ENCODE measurements at places on chromosomes 4 and X.

- DNase-seq = no peak
Measured at GRCh38 chrX:48002319-48002718, 1.5 kb downstream of the ZNF182 start.

DNA sequence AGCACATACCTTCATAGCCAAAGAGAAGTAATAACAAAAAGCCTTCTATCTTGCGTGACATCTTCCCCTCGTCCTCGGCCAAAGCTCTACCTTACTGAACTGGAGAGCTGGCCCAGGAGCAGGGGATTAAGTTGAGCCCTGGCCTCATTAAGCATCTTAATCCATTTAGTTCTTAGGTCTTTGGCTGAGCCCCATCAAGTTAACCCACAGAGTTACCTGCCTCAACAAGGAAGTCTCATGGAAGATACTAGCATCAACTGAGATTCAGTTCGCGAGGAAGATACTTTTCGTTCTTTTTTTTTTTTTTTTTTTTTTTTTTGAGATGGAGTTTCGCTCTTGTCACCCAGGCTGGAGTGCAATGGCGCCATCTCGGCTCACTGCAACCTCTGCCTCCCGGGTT is at the start of gene RS1:
Gene RS1, minus strand, starts transcription at position 101 of the 400 bp plus-strand sequence. Its CDS starts 40 bp downstream, at position 61.
- DNase-seq = no peak

- no peak for DNase-seq
Measured at GRCh38 chrX:7264399-7264798, 116.4 kb upstream of the PUDP start.

GRCh38 chr4:16293210-16293838 is 67.1 kb upstream of the TAPT1 start:
- DNase-seq = no peak

DNA sequence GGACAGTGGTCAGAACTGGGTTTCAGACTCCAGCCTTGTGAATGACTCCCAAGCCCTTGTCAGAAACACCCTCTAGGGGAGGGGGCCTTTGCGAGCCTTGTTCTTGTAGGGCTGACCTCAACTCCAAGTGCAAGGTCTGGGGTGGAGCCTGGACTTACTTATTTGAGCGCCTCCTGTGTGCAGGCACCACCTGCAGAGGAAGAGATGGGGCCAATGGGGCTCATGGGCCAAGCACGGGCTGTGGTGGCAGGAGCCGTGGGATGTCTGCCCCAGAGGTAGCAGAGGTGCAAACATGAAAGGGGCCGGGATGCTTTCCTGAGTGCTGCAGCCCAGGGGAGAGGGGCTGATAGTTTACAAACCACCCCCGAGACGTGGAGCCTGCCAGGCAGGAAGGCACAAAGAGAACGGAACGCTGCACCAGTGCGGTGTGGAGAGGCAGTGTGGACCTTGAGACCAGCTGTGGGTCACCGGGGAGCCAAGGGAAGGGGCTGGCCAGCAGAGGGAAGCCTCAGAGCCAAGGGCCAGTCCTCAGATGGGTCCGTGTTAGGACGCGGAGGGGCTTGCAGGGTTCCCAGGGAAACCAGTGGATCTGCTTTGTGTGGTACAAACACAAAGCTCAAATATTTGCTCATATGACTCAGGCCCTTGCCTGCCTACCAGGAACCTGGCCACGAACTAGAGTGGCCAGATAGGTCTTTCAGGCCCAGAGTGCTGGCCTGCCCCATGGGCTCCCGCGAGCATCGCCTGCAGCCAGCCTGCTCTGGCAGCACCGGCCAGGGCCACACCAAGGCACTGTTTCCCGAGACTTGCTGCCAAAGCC is 8.7 kb upstream of the TADA2B start:
- no peak for DNase-seq

DNA sequence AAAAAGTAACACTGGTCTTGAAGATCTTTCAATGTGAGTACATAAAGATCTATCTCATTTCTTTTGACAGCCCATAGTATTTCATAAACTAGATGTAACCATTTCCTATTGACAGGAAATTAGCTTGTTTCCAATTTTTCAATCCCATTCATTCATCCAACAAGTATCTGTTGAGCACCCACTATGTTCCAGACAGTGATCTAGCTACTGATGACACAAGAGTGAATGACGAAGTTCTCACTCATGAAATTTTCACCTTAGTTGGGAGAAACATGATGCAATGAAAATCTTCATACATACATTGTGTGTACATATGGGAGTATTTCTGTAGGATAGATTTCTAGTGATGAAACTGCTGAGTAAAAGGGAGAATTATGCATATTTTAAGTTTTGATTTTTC is 1.7 kb downstream of the CD38 start:
- no peak for DNase-seq

DNA sequence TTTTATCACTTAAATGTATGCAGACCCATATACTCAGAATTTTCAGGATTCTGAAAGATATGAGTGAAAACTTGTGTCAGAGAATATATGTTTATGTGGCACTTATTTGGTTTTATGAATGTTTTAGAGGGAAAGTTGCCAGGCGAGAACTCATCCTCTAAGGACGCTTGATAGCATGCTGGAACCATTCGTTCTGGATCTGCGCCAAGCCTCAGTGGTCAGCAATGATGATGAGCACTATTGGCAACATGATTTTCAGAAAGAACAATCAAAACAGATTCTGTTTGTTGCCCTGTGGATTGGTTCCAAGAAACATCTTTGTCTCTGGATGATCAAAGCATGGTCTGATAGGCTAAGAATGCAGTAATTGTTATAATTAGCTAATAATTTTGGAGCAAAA is 32.1 kb upstream of the RAPGEF2 start:
- DNase-seq = no peak

DNA sequence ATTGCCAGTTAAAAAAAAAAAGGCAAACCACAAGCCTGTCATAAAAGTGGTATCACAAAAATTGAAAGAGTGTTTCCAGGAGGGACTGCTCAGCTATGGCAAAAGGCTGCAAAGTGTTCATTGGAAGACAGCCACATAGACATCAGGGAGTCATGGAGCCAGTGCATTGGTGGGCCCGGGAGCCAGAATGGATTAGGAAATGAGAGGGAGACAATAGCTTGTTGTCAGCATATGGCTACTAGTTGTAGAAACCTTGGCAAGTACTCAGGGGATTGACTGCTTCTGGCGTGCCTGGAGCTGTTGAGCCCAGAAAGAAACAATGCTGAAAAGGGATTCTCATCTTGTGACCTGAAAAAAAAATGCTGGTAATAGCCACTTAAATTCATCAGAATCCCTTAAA is 5.0 kb downstream of the GAR1 start:
- no peak for DNase-seq

DNA sequence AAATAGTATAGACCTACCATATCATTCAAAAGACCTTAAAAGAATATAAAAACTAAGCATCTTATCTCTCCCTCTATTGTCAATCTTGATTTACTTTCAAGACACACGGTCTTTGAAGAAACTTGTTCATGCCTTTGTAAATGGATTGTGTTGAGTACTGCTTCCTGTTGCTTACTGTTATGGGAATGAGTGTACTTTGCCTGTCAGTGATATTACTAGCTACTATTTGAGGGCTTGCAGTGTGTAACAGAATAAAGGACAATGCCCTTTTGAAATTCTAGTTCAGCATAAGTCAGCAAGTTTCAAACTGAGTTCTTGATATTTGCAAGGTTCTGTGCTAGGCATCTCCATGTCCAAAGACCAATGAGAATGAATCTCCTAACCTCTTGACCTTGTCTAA is 36.0 kb downstream of the CDKL5 start:
- no peak for DNase-seq

GRCh38 chr4:82429728-82430192 is 502 bp downstream of the HNRNPDL start:
- no peak for DNase-seq

DNA sequence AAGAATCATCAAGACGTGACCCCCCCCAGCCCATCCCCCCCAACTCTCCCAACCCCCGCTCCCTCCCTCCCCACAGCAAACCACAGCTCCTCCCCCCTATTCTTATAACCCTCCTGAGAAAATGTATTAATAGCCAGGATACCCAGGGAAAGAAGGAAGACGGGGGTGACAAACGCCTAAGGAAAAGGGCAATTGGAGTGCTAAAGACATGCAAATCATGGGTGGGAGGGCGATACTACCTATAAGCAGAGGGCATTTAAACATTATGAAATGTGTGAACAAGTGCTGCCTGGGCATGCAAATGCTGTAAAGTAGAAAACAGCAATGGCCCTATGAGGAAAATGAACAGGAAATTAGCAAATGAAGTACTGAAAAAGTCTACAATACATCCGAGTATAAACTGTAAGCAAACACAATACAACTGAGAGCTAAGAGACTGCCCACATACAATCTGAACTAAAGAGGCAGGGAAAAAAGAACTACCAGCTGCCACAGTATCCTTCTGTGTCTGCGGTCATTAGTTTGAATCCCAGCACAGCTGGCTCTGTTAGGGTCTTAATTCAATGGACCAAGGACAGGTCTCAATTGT is 2.4 kb downstream of the CXXC4 start:
- no peak for DNase-seq

DNA sequence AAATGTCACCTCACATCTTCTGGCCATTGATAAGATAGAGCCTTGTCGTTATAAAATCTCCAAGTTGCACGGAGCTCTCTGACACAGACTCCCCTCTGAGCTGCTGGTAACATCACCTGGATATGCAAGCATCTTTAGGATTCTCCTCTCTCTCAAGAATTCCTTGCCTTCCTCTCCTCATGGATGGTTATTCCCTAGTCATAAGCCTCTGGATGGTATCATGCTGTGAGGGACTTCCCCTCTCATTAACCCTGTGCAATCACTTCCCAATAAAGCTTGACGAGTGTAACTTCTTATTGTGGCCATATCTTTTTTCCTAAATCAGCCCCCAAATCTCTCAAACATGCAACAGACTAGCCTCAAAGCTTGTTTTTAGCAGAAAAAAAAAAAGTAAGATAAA is 1057.0 kb upstream of the SLIT2 start:
- DNase-seq = no peak

DNA sequence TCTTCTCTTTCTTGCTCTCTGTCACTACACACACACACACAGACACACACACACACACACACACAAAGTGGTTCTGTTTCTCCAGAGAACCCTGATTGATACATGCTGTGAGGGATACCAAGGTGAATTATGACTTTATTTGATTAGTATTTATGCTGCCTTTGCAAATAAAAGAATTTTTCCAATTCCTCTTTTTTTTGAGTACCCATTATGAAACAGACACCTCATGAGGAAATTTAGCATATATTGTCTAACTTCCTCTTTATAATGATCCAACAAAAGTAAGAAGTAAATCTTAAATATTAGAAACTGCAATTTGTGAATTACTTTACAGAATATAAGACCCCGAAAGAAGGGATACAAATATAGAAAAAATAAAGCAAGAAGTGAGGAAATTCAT is 14.3 kb upstream of the RAB28 start:
- DNase-seq = no peak

GRCh38 chr4:76562161-76562560 is 127.1 kb downstream of the SHROOM3 start:
- no peak for DNase-seq

DNA sequence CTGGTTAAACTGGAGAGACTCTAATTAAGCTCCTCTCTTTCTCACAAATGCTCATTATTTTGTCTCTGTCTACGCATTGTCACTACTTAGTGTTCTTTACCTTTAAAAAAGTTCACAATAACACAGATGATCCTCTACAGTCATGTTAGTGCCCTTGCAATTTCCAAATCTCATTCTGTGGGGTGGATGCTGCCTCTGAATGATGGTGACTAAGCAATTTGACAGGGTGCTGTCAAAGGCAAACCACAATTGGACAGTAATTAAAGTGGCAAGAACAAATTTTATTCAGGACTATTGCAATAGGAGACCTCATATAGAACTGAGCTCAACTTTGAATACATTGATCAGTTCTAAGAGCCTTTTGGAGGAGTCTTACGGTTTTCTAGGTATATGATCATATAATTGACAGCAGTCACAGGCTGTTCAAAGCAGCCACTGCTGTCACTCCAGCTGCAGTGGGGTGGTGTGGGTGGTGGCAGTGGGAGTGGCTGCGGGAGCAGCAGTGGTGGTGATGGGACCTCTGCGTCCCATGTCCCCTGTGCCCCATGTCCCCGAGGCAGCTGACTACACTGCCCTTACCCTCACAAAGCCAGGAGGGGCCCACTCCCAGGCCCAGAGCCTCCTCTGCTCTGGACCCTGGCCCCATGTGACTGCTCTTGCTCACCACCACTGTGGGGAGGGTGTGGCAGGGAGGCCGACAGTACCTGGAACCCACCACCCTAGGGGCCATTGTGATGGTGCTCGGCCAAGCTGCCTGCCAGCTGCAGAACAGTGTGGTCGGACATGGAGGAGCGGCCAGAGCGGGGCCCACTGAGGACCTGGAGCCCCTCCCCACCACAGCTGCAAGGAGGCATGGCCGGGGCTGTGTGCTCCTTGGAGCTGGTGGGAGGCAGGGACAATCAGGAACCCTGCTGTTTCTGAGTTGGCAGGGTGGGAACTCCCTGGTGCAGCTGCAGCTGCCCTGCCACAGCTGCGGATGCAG is 30.4 kb upstream of the PAGE1 start:
- DNase-seq = no peak

- no peak for DNase-seq
Measured at GRCh38 chrX:41556958-41557357, 109.8 kb downstream of the NYX start.

GRCh38 chr4:139761461-139761860 is 95.8 kb downstream of the MGST2 start:
- no peak for DNase-seq

- no peak for DNase-seq
Measured at GRCh38 chr4:106793933-106794332, 242.2 kb downstream of the DKK2 start.

- no peak for DNase-seq
Measured at GRCh38 chr4:185998791-185999190, 70.2 kb upstream of the TLR3 start.

DNA sequence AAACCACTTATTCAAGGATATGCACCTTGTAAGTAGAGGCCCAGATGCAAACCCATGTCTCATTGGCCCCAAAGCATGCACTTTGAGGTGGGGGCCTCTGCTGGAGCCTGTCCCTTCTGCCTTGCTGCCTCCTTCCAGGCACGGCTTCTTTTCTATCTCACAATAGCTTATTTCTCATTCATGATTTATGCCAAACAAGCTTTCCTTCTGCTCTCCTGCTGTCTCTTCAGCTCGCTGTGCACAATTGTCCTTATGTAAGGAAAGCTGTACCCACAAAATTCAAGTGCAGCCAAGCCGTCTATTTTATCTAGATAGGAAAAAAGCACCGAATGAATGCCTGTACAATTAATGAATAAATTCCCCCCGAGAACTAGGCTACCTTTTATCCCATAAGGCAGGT is 124.8 kb upstream of the PACRGL start:
- DNase-seq = no peak

- no peak for DNase-seq
Measured at GRCh38 chrX:12234534-12235329, 96.5 kb downstream of the FRMPD4 start.

DNA sequence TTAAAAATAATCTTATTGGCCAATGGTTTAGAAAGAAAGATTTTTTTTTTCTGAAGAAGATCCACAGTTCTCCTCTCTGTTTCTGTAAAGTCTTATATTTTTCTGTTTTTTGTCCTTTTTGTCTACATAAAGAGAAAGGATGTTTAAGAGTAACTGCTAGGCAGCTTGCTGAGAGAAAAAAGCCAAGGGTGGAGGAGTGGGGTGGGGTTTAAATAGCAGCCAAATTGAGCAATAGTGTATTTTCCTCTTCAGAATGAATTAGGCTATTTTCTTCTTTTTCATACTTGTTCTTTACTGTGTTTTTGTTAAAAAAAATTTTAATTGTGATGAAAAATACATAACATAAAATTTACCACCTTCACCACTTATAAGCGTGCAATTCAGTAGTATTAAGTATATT is 224.6 kb downstream of the SOWAHB start:
- no peak for DNase-seq

Data from activated T-cell treated with anti-CD3 and anti-CD28 coated beads, Interleukin-2, amount 50 U/mL, for 1 hour (primary cell).